ENCODE measurements at places on chromosomes 7 and 10.

DNA sequence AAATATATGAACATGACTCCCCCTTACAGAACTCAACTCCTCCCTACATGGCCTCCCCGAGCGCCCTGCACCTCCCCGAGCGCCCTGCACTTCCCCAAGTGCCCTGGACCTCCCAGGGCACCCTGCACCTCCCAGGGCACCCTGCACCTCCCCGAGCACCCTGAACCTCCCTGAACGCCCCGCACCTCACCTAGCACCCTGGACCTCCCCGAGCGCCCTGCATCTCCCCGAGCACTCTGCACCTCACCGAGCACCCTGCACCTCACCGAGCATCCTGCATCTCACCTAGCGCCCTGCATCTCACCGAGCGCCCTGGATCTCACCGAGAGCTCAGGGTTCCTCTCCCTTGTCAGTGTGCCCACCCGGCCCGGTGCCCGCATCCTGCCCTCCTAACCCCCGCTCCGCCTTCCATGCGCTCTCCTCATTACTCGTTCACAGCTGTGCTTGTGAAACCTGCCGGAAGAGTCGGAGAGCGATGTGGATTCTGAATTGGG, 134.3 kb downstream of the ACTR3B start:
- DNase-seq, result no peak

DNA sequence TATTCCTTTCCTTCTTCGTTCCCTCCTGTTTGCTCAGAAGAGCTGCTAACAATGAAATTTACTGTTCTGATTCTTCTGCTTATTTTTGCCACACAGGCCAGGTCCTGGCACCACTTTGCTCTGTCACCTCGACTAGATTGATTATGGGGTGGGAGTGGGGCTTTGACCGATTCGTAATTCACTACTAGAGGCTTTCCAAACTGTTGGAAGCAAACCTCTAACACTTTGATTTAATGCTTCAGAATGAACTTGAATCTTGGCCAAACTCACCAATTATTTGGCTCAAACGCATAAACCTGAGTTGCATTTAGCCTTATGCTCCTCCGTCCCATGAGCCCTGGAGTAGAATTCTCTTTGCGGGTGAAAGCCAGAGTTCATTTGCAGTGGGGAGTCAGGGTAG, 476.2 kb upstream of the FZD8 start:
- no peak for DNase-seq

GRCh38 chr10:3430501-3430900, 257.9 kb upstream of the PITRM1 start:
- DNase-seq, result no peak

GRCh38 chr7:143199040-143199439, 15.8 kb downstream of the TAS2R39 start:
- DNase-seq, result no peak

DNA sequence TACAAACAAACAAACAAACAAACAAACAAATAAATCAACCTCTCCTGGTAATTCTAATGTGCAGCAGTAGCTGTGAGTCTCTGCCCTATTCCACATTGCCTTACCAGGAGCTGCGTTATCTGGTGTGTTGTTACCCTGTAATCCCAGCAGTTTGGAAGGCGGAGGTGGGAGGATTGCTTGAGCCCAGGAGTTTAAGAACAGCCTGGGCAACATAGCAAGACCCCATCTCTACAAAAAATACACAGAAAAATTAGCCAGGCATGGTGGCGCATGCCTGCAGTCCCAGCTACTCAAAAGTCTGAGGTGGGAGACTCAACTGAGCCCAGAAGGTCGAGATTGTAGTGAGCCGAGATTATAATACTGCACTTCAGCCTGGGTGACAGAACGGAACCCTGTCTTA, 192.7 kb downstream of the EXOC4 start:
- DNase-seq, result no peak

- no peak for DNase-seq
Observed at GRCh38 chr7:92242972-92243371, 2.7 kb downstream of the KRIT1 start.

- no peak for DNase-seq
Observed at GRCh38 chr7:57179776-57180415, 47.7 kb upstream of the ZNF479 start.

DNA sequence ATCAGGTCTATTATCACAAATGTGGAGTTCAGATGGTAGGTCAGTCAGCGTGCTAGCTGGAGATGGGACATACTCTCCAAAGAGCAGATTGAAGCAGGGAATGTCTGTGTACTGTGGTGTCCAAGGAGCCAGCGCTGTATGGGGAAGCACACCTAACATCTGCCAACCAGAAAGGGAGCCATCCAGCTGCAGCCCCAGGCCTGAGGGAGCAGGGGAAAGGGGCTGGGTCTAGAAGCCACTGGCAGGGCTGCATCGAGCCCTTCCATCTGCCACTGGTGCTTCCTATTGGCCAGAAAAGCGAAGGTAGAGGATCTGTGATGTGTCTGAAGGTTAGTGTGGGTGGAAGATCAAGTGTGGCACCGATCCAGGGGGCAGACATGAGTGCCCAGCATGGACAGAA, 8.0 kb upstream of the RAMP3 start:
- no peak for DNase-seq

DNA sequence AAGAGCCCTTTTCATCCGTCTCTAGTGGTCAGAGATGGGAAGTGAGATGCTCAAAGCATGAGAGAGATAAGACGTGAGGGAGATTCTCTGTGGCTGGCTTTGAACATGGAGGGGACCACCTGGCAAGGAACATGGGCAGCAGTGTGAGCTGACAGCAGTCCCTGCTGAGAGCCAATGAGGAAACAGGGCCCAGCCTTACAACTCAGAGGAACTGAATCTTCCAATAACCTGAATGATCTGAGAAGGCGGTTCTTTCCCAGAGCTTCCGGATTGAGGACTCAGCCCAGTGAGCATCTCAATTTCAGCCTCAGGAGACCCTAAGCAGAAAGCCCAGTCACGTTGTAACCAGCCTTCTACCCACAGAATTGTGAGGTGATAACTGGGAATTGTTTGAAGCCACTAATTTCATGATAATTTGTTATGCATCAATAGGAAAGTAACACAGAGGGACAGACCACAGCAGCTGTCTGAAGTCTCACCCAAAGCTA, 33.9 kb upstream of the IKZF1 start:
- DNase-seq, result no peak

GRCh38 chr10:43249151-43249961, 17.5 kb downstream of the RASGEF1A start:
- DNase-seq, result no peak

DNA sequence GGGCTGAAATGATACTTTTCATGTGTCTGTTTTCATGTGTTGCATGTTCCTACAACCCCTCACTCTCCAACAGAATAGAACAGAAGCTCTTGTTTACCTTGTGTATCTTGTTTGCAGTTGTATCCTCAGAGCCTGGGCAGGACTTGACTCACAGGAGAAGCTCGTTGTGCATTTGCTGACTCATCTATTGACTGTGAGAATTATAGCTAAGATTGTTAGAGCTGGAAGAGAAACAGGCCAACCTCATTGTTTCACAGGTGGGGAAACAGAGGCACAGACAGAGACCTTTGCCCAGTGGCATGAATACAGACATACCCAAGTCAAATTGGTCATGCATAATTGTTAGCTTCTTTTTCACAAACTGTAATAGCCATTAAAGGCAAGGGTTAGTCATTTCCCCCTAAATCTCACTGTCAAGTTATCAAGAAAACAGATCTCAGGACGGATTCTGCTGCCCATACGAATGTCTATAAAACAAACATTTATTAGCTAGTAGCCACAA, 4.6 kb upstream of the TSPAN15 start:
- no peak for DNase-seq

- DNase-seq, result no peak
Observed at GRCh38 chr10:117559712-117560111, 17.2 kb downstream of the EMX2 start.

GRCh38 chr10:128916383-128916782, 550.7 kb upstream of the MGMT start:
- DNase-seq, result no peak

DNA sequence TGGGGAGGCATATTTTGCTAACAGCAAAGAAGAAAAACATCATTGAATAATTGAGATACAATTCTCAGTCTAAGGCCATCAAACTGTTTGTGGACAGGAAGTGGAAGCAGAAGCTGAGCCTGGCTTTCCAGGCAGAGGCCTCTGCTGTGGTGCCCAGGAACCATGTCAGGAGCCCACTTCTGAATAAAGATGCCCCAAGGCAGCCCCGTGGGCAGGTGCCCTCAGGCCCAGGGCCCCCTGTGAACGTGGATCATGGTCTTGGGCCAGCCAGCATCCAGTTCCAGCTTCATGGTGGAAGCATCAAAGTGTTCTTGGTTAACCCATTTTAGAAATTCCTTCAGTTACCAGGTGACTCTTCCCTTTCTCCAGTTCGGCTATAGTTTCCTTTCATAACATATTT, 346.8 kb downstream of the PTPRN2 start:
- no peak for DNase-seq

GRCh38 chr10:84158550-84158949, 15.1 kb upstream of the GPR15LG start:
- no peak for DNase-seq

- DNase-seq, result no peak
Observed at GRCh38 chr10:94172332-94172731, 178.6 kb downstream of the PLCE1 start.

DNA sequence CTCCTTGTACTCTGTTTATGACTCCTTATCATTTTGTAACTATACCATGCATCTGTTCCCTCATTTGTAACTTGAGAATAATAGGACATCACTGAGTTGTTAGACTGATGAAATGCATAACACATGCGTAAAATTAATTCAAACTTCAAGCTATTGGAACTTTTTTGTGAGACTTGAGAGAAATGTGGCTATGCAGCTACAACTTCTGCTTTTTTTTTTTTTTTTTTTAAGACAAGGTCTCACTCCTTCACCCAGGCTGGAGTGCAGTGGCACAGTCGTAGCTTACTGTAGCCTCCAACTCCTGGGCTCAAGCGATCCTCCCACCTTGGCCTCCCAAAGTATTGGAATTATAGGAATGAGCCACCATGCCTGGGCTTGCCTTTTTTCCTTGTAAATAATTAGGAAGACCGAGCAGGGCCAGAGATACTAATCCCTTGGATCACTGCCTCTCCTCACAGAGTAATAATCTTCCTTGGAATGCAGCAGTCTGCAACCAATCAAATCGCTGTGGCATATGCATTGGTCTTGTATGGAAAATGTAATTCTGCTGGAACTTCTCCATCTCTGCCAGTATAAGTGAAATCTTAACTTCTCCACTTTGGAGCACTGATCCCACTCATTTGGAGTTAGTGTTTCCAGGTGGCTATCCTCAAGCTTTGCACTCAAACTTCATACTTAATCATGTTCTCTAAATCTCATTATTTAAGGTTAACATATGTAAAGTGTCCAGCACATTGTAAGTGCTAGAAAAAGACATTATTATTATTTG, 2.0 kb upstream of the PANK1 start:
- DNase-seq, result no peak

- DNase-seq, result no peak
Observed at GRCh38 chr7:16801111-16801542, 3.7 kb downstream of the AGR2 start.

- DNase-seq, result no peak
Observed at GRCh38 chr10:5518143-5518542, 6.6 kb upstream of the CALML3 start.

- no peak for DNase-seq
Observed at GRCh38 chr10:72218726-72219125, 2.6 kb upstream of the ASCC1 start.

DNA sequence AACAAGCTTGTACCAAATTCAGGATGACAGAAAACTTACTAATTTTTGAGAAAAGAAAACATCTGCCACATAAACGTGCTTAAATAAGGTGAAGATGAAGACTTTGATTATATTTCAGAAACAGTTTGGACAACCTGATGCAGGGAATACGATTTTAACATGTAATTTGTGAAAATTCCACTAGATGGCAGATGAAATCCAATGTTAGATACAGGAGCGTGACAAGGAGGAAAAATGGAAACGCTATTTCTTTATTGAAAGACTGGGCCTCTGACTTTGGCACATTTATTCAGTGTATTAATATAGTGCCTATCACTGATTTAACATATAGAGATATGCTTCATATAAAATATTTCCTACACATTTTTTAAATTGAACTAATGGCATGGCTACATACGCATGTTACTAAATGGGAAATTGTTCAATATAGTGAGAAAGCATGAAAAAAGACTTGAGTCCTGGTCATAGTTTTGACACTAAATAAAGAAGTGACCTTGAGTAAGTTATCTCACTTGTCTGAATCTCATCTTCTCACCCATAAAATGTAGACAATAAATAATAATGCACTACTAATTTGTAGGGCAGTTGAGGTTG, 60.7 kb downstream of the CD36 start:
- no peak for DNase-seq

DNA sequence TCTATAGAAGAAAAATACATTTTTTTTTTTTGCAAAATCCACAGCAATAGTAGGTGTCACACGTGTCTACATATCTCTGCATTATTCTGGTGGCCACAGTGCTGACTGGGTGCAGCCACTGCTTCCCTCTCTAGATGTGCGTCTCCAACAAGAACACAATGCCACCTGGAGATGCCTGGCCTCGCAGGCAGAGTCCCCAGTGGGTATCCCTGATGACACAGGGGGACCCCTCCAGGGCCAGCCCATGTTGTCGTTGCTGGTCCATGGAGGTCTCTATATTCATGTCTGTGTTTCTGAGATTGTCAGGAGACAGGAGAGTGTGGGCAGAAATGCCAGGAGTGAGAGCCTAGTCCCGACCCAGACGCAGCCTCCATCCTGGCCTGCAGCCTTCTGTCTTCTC, 345.9 kb upstream of the SHH start:
- DNase-seq, result no peak

DNA sequence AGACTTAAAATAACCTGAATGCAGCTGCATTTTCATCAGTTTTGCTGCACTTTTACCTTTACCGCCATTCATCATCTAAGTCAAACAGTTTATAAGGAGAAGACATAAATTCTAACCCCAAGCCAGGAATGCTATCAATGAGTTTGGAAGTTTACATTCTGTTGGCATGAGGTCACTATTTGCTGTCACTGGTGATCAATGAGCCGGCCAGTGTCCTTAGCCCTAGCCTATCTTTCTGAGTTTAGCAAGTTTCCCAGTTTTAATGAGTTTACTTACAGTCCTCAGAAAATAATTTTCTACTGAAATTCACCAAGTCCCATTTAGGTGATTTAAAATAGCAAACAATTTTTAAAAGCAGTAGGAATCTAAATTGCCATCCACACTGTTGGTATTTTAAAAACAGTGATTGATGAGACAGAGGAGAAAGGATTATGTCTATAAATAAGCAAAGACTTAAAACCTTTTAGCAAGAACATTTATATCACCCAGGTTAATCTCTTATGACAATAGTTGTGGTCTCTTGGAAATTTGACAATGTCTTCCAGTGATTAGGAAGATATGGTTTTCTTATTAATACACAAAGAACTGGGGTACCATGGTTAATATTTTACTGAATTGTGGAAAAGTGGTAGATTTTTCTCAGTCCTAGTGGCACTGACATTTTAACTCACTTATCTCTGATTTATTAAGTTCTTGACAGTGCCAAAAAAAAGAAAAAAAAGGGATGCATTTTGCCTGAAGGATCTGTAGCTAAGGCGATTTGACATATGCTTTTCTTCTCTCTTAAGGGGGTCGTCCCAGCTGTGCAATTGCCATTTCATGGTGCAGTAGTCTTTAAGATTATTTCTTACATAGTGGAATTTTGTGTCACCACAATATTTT, 443.4 kb upstream of the ANKRD30A start:
- no peak for DNase-seq

GRCh38 chr7:45937301-45937700, 16.2 kb upstream of the IGFBP3 start:
- DNase-seq, result no peak

Data from right cardiac atrium (tissue), 5 donors.